ENCODE measurements at places on chromosomes 16 and 17.

GRCh38 chr17:72351884-72352346 lies 231.1 kb downstream of the SOX9 start:
- DNase-seq: no peak

GRCh38 chr17:10036511-10037061 lies 131.5 kb upstream of the RCVRN start:
- no peak for DNase-seq

- DNase-seq: no peak
Observed at GRCh38 chr16:49994006-49994405, 31.0 kb upstream of the CNEP1R1 start.

DNA sequence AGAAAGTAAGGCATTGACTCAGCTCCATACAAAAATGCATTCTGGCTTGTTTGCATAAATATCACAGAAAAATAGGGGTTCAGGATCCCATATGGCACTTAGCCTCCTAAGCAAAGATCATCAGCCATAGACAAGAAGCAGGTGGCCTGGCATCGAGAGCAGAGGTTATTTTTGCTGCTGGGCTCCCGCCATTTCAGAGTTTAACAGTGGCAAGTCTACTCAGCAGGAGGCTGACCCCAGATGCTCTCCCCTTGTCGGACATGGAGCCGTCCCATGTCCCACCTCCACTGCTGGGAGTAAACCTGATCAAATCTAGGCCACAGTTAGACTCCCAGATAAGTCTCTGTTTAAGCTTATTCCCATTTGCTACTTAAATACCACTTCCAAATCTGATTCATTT lies 269.1 kb downstream of the FTO start:
- DNase-seq: no peak

DNA sequence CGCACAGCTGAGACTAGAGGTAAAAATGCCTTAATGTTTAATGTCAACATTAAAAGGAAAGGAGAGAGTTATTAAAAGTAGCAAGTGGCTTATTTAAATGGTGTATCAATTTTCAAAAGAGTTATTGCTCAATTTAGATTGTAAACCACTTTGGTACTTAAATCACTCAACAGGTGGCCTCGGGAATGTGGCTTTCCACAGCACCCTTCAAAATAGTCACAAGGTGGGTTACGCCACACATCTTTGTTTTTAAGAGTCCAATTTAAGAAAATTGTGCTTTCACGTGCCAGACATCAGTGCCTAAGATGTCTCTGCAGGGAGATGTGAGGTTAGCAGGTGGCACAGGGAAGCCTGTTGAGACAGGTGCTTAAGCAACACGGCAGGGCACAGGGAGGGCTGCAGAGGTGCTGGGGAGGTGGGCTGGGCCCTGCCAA lies 27.5 kb upstream of the ADCY7 start:
- no peak for DNase-seq

- DNase-seq: no peak
Observed at GRCh38 chr17:27417596-27418365, 38.5 kb upstream of the KSR1 start.

DNA sequence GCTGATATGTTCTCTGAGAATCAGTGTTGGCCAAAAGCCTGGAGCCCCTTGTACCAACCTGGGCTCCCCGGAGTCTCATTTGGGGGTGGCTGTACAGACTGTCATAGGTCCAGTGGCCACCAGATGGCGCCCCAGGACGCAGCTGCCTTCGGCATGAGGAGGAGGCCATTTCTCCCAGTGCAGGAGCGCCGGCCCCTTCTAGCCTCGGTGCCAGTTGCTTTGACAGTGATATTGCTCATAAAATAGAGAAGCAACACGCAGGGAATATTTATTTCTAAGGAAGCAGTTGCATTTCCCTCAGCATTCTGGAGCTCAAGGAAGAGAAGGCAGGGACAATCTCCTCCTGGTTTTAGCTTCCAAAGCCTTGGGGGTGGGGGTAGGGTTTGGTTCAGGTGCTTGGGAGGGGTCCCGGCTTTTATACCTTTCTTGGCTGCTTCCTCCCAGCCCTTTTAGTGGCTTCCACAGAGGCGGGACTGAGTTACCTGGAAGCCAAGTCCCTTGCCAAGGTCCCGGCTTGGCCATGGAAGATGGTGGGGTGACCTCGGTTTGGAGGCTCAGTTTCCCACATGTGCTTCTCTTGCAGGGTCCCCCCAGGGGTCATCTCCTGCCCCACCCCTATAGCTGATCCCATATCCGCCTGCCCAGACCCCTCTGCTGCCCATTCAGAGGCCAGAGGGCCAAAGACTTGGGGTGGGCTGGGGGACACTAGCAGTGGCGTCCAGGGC lies 117.8 kb upstream of the CDC42EP4 start:
- peak; percentile 81 for DNase-seq

DNA sequence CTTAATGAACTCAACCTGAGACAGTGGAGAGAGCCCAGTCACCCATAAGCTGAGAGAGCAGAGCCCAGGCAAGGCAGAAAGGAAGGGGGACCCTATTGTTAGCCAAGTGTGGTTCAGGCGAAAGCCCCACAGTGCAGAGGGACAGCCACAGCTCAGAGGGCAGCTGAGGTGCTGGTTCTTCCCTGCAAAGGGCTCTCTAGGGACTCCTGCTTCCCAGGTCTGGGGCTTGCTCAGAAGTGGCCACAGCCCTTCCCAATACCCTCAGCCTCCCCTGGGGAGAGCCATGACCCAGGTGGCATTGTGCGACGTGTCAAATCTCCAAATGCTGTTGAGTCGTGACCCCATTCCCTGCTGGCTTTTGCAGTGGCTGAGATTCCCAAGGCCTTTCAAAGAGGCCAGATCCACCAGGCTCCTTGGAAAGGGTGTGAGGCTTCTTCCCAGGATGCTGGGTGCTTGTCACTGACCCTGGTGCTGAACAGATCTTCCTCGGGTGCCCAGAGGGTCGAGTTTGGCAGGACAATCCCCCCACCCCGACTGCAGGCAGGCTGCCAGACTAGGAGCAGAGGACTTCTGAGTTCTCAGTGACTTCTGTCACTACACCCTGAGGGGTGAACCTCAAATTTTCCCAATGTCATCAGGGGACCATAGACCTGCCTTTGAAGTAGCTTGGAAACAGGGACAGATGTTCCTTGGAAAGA lies 2.5 kb upstream of the CCL17 start:
- no peak for DNase-seq

GRCh38 chr17:39757931-39758873 lies 20.5 kb downstream of the GRB7 start:
- DNase-seq: peak; percentile 87

DNA sequence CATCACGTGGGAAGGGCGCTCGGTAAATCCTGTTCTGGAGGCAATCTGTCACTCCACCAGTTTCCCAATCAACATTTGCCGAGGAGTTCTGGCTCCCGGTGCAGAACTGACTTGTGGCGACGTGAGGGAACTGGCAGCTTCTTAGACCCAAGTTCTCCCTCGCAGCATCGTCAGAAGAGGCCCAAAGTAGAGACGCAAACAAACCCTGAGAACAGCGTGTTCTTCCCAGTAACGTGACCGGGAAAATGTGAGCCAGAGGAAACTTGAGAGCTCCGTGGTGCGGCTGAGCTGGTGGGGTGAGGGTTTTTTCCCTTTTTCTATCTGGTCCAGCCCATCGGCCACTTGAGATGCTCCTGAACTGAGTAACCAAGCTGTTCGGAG lies 158.9 kb upstream of the CACNG5 start:
- DNase-seq: no peak

DNA sequence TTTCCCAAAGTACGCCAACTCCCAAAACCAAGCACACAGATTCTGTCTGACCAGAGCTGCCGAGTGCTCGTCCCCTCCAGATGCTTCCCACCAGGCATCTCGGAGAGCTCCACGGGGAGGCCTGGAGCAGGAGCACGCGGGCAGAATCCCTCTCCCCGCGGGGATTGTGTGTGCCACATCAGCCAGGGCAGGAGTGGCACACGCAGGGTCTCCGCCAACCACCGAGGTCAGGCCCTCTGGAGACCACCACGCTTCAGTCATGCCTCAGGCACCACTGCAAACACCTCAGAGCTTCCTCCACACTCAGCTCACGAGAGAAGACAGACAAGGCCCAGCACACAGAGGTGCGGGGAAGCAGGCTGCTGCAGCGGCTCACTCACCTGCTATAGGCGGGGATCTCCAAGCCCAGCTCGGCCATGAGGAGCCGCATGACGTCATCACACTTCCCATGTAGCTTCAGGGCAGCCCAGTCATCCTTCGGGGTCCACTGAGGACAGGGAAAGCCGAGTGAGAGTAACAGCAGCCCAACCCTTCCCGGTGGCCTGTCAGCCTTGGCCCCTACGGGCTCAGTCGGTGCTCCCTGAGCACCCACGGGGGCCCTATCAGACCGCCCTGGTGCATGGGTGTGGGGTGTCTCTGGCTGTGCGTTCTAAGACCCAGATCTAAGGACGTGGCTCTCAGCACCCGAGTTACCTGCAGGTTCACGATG lies 2.3 kb upstream of the PCYT2 start:
- DNase-seq: no peak

- DNase-seq: no peak
Observed at GRCh38 chr17:1067282-1067956, 70.5 kb downstream of the TIMM22 start.

DNA sequence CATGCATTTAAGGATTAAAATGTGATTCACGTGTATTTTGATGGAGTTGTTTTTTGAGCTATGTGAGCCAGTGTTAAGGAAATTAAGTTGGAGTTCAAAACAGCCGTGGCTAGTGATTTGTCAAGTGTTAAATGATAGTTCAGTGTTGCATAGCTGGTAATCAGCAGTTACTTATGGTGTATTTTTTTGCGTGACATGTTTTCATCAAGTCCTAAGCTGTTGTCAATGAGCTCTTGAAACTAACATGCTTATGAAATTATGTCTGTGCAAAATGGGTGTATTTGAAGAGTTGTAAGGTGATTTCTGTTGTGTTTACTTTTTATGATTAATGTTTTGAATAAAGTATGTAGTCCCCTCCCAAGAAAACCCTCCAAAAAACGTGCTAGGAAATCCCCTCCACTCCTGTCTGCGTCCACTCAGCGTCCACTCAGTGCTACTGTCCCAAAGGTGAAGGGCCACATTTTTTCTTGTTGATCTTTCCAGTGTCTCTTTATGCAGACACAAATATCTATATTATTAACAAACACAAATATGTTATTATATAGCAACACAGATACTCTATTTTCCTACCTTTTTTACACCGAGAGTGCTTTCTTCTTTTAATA lies 30.0 kb downstream of the USP10 start:
- no peak for DNase-seq

DNA sequence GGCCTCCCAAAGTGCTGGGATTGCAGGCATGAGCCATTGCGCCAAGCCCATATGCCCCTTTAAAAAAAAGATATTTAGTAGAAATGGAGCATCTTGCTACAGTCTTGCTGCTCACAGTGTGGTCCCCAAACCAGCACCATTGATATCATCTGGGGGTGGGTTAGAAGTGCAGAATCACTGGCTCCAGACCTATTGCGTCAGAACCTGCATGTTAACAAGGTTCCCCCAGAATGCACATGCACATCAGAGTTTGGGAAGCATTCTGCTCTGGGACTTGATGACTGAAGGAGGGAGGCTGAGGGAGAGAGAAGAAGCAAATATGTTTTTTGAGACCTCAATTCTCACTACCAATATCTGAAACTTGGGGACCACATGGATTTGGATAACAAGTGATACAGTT lies 16.0 kb upstream of the ARL4D start:
- no peak for DNase-seq

- DNase-seq: no peak
Observed at GRCh38 chr16:707062-707538, 1.5 kb upstream of the FBXL16 start.

DNA sequence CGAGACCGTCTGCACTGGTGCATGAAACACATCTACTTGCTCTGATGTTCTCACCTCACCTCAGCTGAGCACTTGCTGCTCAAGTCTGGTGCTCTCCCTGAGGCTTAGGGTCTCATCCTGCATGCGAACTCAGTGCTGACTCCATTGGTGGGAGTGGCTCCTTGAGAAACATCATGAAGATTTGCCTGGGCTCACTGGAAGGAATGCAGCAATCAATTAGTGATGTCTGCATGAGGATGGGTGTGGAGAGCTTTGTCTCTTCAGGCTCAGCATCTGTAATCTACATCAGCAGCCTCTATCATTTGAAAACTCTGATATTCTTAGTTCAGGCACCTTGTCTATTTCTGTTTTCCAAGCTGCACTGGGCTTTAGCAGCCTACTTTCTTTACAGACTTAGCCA lies 204.4 kb downstream of the IRF8 start:
- no peak for DNase-seq

DNA sequence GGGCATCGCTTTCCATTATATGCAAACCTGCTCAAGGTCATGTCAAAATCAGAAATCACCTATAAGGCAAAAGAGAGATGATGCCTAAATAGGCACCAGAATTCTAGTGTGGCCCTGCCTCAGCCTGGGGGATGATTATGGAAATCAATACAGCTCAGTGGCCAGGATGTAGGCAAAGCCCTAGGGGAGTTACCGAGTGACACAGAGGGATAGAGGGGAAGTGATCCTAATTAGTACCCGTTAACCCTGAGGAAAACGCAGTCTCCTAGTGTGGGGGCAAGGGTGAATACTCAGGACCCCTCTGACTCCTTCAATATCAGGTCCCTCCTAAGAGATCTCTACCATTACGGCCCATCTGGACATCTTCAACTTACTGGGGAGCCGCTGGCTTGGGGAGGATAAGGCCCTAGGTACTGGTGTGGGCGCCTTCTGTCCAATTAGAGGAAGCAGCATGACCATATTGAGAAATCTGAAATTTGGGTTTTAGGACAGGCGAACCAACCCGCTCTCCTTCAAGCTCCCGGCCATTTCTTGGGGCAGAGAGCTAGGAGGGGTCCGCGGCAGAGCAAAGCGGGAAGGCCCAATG lies 725 bp downstream of the NT5C3B start:
- DNase-seq: peak; percentile 47

DNA sequence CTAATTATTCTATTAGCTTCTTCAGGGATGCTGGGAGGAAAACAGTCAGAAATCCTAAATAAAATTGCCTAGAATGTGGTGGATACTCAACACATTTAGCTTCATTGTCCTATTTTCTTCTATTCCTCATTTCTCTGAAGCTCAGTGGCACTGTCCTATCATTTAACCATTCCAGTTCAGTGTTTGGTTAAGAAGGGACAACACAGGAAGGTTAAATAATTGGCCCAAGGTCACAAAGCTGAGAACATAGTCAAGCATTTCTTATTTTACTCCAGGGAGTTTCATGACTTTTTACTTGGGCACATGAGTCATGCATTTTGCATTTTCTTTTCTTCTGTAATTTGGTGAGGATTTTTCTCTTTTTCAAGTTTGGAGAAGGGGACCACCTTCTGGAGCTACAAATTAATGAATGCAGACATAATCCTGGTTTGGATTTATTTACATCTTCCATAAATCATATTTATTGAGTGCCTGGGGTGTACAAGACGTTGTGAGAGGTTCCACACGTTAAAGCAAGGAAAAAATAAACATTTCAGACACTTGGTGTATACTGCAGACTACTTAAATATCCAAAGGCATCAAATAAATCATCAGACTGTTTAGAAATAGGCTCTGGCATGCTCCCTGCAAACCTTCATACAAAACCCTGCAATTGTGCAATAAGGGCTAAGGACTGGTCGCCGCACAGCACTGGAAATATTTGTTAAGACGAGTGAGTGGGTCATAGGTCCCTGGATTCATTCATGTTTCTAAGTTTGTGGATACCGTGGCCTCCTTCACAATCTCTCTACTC lies 263.9 kb downstream of the MAF start:
- DNase-seq: no peak

Data from NB4 (cell line).